IMR-90 (cell line): ENCODE measurements at places on chromosomes 1 and 21. TPM values are rescaled to one million over a fixed set of nuclear protein-coding genes. Genes with fewer than 3 reads are reported as not detected.

GRCh38 chr1:163935738-163936374 is 614.1 kb downstream of the NUF2 start:
- no peak for DNase-seq

DNA sequence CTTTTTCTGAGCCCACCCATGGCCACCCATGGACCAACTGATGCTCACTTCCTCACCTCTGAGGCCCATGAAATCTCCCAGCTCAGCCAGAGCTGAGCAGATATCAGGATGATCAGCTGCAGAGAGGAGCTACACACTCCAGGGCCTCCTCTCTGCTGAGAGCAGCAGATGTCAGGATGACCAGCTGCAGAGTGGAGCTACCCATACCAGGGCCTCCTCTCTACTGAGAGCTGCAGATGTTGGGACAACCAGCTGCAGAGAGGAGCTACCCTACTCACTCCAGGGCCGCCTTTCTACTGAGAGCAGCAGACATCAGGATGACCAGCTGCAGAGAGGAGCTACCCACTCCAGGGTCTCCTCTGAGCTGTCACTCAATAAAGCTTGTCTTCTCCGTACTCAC is 71.4 kb upstream of the LPGAT1 start:
- DNase-seq, result no peak

GRCh38 chr1:77506771-77507170 is 175.7 kb downstream of the ZZZ3 start:
- no peak for DNase-seq

CHI3L1 gene
- 0.17 TPM in 1 of 2 replicates, not detected in the other for polyA plus RNA-seq

MRAP gene
- polyA plus RNA-seq, result not detected in 2 replicates

PCSK9 gene
- 0.14 and 0.17 TPM in 2 replicates for polyA plus RNA-seq
